ENCODE measurements at places on chromosomes 2 and 18.

GRCh38 chr2:17912266-17912691, 33.8 kb downstream of the KCNS3 start:
- no peak for DNase-seq

DNA sequence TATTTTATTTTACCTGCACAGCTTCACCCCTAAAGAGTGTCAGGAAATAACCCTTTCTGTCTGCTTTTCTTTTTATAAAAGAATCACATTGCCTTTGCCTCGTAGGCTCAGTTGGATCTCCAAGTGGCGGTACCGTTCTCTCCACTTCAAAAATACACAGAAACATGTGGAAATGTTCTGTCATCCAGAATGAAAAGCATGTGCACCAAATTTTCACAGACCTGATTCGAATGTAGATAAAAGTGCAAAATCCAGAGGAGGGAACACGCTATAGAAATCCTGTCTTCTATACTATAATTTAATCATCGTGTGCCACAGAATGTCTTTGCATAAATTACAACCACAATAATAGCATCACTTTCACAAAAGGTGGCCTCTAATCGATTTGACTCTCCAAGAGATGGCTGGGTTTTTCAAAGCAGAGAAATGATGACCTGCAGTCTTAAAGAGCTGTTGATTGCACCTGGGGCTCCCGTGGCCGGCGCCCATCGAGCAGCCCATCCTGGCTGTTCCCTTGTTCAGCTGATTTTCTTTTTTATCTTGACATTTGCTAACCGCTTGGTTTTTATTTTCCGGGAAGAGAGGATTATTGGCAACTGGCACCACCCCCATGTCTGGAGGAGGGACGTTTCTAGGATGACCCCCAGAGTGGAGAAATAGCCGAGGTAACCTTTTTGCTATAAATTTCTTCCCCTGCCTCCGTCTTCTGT, 290.2 kb downstream of the SOX11 start:
- DNase-seq: no peak

- no peak for DNase-seq
Measured at GRCh38 chr2:41972179-41972578, 75.6 kb upstream of the PKDCC start.

DNA sequence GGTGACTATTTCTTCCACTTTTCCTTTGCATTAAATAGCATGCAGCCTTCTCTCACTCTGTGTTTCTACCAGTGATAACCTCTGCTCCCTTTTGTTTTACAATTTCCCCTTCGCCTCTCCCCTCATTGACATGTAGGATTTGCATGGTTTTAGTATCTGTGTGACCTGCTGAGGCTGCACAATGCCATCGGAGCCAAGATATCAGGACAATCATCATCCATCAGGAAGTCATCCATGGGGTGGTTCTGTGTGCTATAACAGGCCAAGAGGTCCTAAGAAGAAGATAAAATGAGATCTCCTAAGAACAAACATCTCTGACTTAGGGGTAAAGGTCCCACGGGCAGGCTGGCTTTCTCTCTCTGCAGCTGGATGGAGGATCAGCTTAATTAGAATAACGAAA, 65.6 kb downstream of the EHD3 start:
- no peak for DNase-seq

DNA sequence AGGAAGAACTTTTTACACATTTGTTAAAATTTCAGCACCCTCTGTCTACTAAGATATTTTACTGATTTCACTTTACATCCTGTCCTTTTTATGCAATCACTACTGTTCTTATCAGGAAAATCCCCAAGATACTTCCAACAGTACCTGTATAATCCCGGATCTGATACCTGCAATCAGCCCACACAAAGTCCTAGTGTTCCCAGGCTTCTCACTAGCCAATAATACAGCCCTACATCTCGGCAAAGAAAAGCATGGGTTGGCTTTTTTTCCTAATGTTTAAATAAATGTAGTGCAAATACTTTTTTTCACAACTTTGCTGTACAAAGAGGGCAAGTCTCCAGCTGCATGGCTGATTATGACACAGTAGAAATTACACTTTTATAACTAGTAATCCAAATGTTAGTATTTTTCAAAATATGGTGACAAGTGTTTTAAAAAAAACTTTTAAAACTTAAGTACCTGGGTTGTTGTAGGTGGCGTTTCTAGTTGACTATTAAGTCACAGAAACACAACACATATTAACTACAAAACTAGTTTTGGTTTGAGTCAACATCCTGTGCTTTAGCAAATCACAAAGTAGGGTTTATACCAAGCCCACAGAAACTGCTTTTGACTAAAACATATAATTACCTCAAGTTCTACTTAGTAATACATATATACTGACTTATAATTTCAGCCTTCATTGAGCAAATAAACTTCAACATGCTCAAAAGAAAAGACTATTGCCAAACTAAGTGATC, 19.5 kb downstream of the CNOT11 start:
- DNase-seq: no peak

GRCh38 chr2:47899915-47900816, 6.1 kb downstream of the FBXO11 start:
- no peak for DNase-seq

DNA sequence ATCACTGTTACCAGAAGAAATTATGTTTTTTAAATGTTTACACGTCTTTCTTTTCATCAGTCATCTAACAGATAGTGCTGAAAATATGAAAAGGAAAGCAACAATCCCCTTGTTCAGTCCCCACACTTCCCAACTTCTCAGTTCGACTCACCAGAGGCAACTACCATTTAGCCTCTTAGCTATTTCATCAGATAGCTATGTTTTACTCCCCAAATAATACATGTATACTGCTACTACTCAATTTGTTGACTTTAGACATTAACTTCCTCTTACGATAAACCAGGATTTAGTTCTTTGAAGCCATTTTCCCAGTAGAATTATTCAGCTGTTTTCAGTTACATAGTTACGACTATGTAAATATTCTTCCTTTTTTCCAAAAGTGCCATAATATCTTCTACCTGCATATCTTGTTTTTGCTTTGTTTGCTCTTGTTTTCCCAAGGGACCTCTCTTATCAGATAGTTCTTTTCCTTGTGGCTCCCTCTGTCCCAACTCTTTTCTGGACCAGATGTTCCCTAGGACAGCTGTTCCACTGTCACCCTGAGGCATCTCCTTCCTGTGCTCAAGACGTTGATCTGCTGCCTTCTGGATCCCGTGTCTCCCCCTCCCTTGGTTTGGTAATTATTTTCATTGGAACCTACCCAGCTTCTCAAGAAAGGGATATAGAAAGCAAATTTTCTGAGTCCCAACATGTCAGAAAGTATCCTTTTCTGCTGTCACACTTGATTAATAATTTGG, 289.3 kb upstream of the TANK start:
- no peak for DNase-seq

- no peak for DNase-seq
Measured at GRCh38 chr2:100260712-100261620, 61.3 kb downstream of the LONRF2 start.

DNA sequence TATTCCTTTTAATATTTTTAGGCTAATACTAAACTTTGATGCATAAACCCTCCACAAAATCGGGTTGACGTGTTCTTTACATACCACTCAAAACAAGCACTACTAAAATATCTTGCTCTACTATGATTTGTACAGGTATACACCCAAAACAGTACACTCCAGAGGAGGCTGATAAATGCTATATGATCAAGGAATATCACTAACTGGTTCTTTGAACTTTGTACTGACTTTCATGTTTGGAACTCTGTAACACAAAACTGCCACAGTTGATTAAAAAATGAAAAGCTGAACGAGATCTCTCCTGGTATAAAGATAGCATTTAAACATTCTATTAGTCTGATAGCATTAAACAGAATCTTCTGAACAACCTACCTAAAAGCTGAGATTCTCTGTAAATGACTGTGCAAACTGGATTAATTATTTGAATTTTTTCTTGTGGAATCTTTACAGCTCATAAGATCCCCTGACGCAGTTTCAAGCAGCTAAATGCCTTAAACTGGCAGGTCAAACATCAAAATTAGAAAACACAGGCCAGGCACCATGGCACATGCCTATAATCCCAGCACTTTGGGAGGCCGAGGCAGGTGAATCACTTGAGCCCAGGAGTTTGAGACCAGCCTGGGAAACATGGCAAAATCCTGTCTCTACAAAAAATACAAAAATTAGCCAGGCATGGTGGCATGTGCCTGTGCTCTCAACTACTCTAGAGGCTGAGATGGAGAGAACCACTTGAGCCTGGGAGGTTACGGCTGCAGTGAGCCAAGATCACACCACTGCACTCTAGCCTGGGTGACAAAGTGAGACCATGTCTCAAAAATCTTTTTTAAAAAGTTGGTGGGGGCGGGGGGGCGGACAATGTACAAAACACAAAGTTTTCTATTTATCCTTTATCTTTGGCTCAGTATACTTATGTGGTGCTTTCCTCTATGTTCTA, 150.6 kb downstream of the EXOC6B start:
- DNase-seq: no peak

GRCh38 chr2:234158812-234159211, 108.3 kb downstream of the SPP2 start:
- no peak for DNase-seq

- no peak for DNase-seq
Measured at GRCh38 chr2:237722616-237723015, 76.0 kb upstream of the RBM44 start.

DNA sequence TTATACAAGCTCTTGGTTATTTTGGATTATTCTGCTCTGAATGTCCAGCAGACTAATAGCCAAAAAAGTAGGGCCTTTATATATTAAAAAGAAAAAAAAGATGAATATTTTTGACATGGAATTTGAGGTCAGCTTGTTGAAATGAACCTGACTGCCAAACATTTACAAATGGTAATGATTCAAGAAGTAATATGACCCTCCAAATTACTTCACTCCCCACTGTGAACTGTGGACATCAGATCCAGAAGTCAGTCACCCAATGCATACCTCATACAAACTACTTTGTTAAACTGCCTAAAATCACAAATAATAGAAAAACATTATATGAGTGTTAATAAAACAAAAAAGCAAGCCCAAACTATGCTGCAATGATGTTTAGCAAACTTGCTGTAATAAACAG, 10.0 kb downstream of the EPG5 start:
- DNase-seq: no peak

DNA sequence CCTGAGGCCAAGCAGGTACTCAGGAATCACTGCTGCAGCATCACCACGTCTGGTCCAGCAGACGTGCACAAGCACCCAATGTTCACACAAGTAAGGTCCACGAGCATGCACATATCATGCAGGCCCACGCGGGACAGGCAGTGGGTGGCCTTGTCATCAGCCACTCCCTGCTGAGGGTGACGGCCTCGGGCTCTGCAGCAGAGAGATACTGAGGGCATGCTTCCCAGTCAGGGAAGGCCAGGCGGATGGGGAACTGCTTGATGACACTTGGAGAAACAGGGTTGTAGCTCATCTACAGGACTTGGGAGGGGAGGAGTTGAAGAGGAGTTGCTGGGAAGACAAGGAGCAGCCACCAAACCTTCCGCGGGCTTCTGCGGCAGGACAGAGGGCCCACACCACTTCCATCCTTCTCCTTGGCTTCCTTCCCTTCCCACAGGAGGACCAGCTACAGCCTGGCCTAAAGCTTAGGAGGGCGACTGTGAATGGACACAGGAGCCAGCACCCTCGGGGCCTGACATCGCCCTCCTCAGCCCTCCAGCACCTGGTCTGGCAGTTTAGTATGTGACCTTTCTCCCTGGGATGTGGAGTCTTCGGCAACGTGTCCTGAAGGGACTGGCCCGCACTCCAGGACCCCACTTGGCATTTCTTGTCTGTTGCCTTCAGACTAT, 15.2 kb downstream of the MFSD2B start:
- no peak for DNase-seq

DNA sequence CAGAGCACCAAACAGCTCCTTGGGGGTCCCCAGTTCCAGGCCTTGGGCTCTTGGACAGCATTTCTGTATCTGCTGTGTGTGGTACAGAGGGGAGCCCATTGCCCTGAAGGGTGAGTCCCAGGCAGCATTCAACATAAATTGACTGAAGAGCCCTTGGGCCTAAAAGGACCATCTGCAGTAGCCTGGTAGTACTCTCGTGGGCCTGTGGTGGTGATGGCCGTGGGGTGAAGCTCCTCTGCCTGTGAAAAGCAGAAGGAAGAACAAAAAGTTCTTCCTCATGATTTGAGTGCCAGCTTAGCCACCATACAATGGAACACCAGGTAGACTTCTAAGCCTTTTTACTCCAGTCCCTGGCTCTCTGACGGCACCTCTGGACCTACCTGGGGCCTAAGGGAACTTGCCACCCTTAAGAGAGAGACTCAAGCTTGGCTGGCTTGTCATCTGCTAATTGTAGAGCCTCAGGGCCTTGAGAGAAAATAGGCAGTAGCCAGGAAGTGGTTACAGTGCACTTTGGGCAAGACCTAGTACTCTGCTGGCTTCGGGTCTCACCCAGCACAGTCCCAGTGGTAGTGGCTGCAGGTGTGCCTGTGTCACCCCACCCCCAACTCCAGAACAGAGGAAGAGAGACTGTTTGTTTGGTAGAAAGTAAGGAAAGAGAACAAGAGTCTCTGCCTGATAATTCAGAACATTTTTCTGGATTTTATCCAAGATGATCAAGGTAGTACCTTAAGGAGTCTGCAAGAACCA, 84.6 kb upstream of the CERS6 start:
- no peak for DNase-seq

DNA sequence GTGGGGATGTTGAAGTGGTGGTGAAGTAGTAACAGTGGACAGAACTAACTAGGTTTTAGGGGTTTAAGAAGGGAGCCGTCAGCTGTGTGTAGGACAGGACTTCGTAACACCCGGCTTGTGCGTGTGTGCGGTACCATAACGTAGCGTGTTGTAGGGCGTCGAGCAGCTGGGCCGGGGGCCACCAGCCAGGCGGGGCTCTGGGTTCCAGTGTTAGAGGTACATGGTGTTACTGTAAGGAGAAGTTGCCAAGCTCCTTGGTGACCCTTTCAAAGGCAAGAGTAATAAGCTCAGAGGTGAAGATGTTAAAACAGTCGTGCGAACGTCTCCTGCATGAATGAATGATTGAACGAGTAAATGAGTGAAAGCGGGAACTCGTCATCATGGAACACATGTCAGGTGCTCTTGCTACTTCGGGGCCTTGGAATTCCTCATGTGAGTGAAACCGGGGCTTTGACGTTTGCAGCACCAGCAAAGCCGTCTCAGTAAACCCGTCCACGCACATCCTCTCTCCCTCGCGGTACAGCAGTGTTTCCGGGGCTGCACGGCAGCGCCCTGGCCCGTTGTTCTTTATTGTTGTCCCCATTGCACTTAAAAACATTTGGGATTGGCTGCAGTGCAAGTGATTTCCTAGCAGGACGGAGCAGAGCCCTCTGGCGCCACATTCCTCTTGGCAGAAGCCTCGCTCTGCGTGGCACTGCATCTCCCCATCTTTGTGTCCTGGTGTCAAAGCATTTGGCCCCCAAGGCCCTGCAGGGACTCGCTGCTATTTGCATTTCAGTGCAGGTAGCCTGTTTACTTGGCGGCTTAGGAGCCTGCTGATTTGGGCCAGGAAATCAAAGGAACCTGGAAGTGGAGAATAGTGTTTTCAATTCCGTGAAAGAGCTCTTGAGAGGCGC, 115.0 kb downstream of the GBX2 start:
- no peak for DNase-seq

DNA sequence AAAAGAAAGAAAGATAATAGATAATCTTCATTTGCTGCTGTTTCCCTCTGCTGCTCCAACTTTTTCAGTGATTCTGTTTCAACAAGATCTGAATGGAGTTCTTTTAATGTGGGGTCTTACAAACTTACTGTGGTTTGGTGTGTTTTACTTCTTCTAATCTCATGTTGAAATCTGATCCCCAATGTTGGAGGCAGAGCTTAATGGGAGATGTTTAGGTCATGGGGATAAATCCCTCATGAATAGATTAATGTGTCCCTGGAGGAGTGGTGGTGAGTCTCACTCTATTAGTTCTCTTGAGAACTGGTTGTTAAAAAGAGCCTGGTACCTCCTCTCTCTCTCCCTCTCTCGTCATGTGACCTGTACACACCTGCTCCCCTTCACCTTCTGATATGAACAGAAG, 442.4 kb downstream of the EPHA4 start:
- DNase-seq: no peak

- no peak for DNase-seq
Measured at GRCh38 chr2:56348392-56349210, 164.8 kb downstream of the CCDC85A start.

All from activated naive CD4-positive, alpha-beta T cell treated with anti-CD3 and anti-CD28 coated beads, Interleukin-2, amount 50 U/mL, for 16 hours (primary cell).